ENCODE measurements at places on chromosomes 2 and 18.

DNA sequence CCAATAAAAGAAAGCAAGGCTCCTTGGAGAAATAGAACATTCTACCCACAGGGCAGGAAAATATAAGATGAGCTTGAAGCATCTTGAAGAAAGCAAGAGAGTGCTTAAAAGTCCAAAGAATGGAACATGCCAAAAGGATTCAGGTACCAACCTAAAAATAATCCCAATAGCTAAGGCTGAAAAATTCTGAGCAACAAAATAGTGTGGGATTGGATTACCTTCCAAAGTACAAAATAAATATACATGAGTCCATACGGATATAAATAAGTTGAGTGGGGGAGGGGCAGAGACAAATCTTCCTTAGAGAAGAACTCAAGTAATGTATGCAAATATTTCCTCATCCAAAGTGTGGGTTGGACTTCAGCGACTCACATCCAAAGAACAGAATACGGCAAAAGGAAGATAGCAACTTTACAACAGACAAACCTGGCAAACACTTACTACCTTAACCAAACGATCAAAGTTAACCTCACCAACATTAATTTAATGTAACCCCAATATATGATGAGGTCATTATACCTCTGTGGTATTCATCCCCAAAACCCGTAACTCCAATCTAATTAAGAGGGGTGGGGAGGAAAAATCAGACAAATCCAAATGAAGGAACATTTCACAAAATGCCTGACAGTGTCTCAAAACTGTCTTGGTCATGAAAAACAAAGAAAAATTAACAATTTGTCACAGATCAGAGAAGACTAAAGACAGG is 26.9 kb downstream of the MEMO1 start:
- DNase-seq, result no peak

DNA sequence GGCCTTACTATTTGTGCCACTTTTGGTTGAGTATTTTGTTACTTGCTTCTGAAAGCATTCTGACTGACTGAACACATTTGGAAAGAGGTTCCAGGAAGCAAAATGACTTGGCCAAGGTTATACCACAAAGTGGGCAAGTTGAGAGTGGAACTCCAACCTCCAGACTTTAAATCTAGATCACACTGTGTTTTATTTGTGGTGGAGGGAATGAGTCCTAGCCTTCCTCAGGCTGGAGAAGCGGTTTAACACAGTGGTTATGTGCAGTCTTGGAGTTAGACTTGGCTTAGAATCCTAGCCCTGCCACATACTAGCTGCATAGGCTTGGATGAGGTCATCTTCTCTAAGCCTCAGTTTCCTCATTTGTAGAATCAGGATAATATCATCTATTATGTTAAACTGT is 33.4 kb downstream of the PLEKHM3 start:
- DNase-seq, result no peak

DNA sequence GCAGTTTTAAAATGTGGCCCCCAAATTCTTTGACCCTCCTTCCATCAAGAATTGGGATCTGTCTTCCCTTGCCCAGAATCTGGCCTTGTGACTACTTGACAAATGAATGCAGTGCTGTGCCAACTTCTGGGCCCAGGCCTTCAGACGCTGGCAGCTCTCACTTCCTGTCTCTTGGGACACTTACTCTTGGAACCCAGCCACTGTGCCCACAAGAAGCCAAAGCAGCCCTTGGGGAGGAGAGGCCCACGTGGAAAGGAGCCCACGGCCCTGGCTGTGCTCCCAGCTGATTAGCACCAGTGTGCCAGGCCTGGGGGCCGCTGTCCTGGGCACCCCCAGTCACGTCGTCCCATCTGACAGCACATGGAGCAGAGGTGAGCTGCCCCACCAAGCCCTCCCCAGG is 56.6 kb downstream of the RPL37A start:
- peak; percentile 56 for DNase-seq

DNA sequence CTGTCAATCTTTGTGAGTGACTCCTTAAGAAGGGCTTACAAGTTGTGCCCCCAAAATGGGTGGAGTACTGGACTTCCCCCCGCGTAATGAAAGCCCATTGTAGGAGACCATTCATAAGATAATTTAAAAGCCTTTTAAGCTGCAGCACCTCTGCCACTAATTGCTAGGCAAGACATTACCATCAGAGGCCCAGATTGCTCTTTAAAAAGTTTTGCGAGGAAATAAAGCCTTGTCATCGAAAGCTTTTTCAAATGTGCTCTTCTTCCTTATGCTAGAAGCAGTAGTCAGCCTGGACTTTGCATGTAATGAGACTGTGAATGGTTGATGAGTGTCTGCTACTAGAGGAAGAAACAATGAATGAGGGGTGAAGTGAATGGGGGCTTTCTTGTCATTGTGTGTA is 345.3 kb upstream of the CDH2 start:
- DNase-seq, result no peak

- DNase-seq, result peak; percentile 17
Observed at GRCh38 chr2:240570531-240571313, 2.4 kb downstream of the RNPEPL1 start.

GRCh38 chr2:32752205-32752604 is 124.4 kb downstream of the TTC27 start:
- no peak for DNase-seq

DNA sequence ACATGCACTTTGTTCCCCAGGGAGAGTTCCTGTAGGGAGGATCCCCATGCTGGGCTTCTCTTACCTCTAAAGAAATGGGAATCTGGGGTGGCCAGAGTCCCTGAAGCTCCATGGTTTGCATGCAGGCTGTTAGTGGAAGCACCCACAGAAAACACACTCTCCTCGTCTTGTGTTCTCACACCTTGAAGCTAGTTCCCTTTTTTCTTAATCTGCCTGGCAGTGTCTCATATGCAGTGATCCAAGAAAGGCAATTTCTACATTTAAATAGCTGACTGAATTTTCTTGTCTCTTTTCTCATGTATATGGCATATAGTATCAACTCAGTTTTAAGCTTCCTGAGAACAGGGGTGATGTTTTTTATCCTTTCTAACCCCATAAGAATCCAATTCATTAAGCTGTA is 65.0 kb downstream of the LINC00305 start:
- no peak for DNase-seq

DNA sequence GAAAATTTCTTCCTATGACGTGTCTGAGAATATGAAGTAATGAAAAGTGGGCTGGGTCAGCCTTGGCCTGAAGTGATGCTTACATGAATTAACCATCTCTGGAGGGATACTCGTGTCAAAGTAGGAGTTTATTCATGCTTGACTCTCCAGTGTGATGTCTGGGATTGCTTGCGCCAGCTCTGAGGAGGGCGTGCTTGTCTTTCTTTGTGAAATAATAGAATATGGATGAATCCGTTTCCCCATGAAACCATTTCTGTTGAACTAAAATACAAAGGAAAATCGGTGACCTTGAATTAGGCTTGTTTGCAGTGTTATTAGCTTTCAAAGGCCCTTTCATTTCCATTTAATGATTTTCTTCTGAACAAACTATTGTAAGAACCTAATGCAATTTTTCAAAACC is 77.9 kb downstream of the EML6 start:
- DNase-seq, result no peak

- DNase-seq, result no peak
Observed at GRCh38 chr18:36031407-36031806, 36.0 kb downstream of the RPRD1A start.

DNA sequence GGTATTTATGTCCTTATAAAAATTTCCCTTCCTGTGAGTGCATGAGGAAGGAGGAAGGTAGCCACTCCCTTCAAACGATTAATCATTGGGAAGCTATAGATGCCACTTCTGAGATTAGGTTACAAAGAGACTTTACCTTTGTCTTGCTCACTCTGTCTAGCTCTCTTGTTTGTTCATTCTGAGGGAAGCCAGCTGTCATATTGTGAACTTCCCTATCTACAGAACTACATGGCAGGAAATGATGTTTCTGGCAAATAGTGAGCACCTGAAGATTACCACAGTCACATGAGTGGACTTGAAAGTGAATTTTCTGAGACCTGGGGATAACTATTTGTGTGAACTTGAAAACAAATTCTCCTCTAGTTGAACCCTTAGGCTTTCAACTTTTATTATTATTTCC is 776.8 kb downstream of the CCDC85A start:
- no peak for DNase-seq

DNA sequence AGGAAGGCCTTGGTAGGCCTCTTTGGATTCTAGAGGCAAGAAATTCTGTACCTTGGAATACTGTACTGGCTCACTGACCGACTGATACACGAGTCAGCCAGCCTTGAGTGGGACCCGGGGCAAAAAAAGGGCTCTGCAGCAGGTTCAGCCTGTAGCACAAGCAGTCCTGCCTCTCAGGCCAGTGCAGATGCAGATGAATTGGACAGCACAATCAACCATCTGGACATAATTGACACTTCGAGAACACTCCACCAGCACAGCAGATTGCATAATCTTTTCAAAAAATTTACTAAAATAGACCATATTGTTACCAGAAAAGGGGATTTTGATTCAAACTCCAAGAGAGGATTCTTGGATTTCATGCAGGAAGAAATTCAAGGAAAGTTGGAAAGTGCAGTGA is 241.6 kb downstream of the RPIA start:
- DNase-seq, result no peak

- DNase-seq, result peak; percentile 67
Observed at GRCh38 chr2:85577386-85578242, at the start of gene VAMP8. VAMP8 (plus strand) TSS chr2:85577586; CDS start chr2:85577647, 61 bp downstream.
